ENCODE measurements at places on chromosomes 1 and 21. TPM values are rescaled to one million over a fixed set of nuclear protein-coding genes. Genes with fewer than 3 reads are reported as not detected.

ACTA1 gene
- polyA plus RNA-seq = 13.2 TPM

LIN28A gene
- polyA plus RNA-seq = 0.03 TPM

GNPAT gene
- polyA plus RNA-seq = 69.3 TPM

BRDT gene
- not detected for polyA plus RNA-seq

OR2L2 gene
- 0.52 TPM for polyA plus RNA-seq

ZNF683 gene
- polyA plus RNA-seq = 0.27 TPM

CFHR1 gene
- polyA plus RNA-seq = 0.16 TPM

FGR gene
- 4.0 TPM for polyA plus RNA-seq

SPATA45 gene
- 0.25 TPM for polyA plus RNA-seq

TMEM82 gene
- 15.6 TPM for polyA plus RNA-seq

DNA sequence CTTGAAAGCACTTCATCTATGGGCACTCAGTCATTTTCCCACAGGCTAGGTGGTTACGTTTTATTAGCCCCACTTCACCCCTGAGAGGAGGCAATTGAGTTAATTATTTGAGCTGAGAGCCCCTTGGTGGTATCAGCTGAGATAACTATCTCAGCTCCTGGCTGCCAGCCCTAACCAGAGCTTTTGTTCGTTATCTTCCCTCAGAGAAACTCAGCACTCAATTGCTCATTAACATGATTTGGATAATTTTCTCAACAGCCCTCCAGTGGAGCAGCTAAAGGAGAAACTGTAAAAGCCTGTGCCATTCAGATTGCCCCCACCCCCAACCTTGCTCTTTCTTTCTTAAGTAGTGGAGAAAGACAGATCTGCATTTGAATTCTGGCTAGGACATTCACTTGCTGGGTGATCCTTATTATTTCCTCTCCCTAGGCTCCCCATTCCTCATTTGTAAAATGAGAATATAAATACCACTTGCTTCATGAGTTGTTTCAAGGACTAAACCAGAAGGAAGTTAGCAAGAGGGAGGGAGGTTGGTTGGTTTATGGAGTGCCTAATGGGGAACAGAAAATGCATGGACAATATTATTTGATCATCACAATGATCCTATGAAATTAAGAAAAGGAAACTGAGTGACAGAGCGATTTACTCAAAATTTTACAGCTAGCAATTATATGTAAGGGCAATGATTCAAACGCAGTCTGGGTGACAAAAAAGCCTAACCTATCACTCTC, 218.7 kb upstream of the FGGY start:
- H3K27ac ChIP-seq = peak overlapping the region; percentile 15

DNA sequence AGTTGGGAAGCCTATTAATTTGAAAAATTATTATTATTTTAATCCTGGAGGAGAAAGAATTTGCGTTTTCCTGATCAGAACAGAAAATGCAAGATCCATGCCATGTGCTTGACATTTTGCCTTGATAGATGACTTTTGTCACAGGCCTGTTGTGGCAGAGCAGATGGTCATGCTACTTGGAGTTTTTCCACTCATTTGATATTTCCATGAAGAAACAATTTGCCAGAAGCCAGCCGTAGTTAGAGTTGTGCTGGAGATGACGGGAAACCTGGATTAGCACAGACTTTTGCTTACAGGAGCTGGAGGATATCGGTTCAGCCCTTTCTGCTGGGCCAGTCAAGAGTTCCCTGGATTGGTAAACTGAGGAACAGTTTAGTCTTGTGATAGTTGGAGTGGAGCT, 3.2 kb downstream of the RCAN3 start:
- H3K27ac ChIP-seq = no peak overlapping the region
- H3K4me3 ChIP-seq = no peak overlapping the region
- peaks cover 14% of the 10 kb centered on the region for H3K4me1 ChIP-seq
- peaks cover 4% of the 10 kb centered on the region for H3K27me3 ChIP-seq

- H3K27ac ChIP-seq = no peak overlapping the region
- no peaks in the 10 kb centered on the region for H3K4me1 ChIP-seq
- no peak overlapping the region for H3K4me3 ChIP-seq
- H3K36me3 ChIP-seq = no peaks in the 10 kb centered on the region
- no peak for DNase-seq
These were observed 43.0 kb downstream of the TMCC2 start for GRCh38 chr1:205270764-205271163.

GRCh38 chr1:21341517-21342078, 51.3 kb upstream of the ECE1 start:
- H3K4me3 ChIP-seq = no peak overlapping the region
- H3K4me1 ChIP-seq = peaks cover 78% of the 10 kb centered on the region
- peak overlapping the region; percentile 44 for H3K27ac ChIP-seq
- peaks cover 4% of the 10 kb centered on the region for H3K36me3 ChIP-seq
- DNase-seq = no peak
- H3K27me3 ChIP-seq = no peaks in the 10 kb centered on the region

GRCh38 chr1:9592510-9593075, 3.9 kb downstream of the TMEM201 start:
- no peak overlapping the region for H3K27ac ChIP-seq
- H3K4me3 ChIP-seq = no peak overlapping the region
- no peak for DNase-seq
- H3K36me3 ChIP-seq = peaks cover 8% of the 10 kb centered on the region
- H3K27me3 ChIP-seq = no peaks in the 10 kb centered on the region

- H3K4me3 ChIP-seq = no peak overlapping the region
- H3K27ac ChIP-seq = no peak overlapping the region
- no peaks in the 10 kb centered on the region for H3K36me3 ChIP-seq
- DNase-seq = no peak
These were observed 311.5 kb upstream of the DEPDC1 start for GRCh38 chr1:68808351-68808750.

DNA sequence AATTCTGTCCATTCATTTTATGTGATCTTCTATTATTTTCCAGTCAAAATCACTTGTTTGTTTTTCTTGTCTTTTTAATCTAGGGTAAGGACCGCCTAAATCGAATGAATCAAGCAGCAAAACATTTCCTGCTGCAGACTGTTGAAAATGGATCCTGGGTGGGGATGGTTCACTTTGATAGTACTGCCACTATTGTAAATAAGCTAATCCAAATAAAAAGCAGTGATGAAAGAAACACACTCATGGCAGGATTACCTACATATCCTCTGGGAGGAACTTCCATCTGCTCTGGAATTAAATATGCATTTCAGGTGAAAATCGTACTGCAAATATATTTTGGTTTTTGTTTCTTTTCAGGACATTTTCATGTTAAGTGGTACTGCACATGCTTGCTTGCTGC, 20.5 kb downstream of the CLCA4 start:
- no peak overlapping the region for H3K4me3 ChIP-seq
- no peak for DNase-seq
- H3K4me1 ChIP-seq = peaks cover 3% of the 10 kb centered on the region
- H3K27ac ChIP-seq = peak overlapping the region; percentile 48
- H3K36me3 ChIP-seq = no peaks in the 10 kb centered on the region

DNA sequence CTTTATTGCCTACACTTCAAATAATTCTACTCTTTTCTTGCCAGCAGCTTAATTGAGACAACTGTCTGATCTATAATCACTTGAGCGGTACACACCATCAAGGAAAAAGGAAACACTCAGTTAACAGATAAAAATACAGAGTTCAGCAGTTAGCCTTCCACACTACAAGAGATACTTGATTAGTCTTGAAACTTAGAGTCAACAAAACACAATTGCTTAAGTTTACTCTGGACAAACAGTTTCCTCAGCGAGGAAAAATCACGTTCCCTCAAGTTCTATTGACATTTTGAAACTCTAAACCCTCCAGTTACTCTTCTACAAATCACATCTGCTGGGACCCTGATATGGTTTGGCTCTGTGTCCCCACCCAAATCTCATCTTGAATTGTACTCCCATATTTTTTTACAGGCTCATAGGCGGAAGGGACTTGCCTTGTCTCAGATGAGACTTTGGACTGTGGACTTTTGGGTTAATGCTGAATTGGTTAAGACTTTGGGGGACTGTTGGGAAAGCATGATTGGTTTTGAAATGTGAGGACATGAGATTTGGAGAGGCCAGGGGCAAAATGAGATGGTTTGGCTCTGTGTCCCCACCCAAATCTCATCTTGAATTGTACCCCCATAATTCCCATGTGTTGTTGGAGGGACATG, 140.4 kb downstream of the CDC7 start:
- no peaks in the 10 kb centered on the region for H3K4me1 ChIP-seq
- no peak overlapping the region for H3K27ac ChIP-seq
- no peaks in the 10 kb centered on the region for H3K36me3 ChIP-seq
- no peak for DNase-seq
- no peak overlapping the region for H3K4me3 ChIP-seq

GRCh38 chr1:147747966-147748365, 12.4 kb downstream of the GJA5 start:
- no peaks in the 10 kb centered on the region for H3K36me3 ChIP-seq
- H3K27ac ChIP-seq = no peak overlapping the region
- DNase-seq = no peak
- no peaks in the 10 kb centered on the region for H3K27me3 ChIP-seq
- H3K4me3 ChIP-seq = no peak overlapping the region

DNA sequence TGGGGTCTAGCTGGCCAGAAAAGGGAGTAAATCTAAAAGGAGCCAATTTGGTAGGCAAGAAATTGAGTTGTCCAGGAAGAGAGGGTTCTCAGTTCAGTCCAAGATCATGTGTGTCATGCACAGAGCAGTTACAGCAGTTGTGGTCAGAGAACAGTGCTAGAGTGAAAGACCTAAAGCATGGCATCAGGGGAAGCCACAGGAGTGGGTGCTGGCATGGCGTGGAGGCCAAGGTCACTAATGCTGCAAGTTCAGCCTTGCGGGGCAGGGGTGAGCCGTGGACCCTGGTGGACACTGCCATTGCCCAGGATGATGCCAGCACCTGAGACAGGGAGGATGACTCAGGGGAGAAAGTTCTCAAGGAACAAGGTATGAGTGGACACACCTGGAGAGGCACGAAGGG, 16.6 kb upstream of the TMEM125 start:
- H3K36me3 ChIP-seq = no peaks in the 10 kb centered on the region
- H3K27ac ChIP-seq = no peak overlapping the region
- no peaks in the 10 kb centered on the region for H3K27me3 ChIP-seq
- no peak overlapping the region for H3K4me3 ChIP-seq
- H3K4me1 ChIP-seq = no peaks in the 10 kb centered on the region
- DNase-seq = no peak

GRCh38 chr21:24025101-24025500, 1582.2 kb downstream of the MRPL39 start:
- no peak overlapping the region for H3K4me3 ChIP-seq
- H3K27ac ChIP-seq = no peak overlapping the region
- H3K36me3 ChIP-seq = no peaks in the 10 kb centered on the region
- H3K4me1 ChIP-seq = no peaks in the 10 kb centered on the region
- DNase-seq = no peak

DNA sequence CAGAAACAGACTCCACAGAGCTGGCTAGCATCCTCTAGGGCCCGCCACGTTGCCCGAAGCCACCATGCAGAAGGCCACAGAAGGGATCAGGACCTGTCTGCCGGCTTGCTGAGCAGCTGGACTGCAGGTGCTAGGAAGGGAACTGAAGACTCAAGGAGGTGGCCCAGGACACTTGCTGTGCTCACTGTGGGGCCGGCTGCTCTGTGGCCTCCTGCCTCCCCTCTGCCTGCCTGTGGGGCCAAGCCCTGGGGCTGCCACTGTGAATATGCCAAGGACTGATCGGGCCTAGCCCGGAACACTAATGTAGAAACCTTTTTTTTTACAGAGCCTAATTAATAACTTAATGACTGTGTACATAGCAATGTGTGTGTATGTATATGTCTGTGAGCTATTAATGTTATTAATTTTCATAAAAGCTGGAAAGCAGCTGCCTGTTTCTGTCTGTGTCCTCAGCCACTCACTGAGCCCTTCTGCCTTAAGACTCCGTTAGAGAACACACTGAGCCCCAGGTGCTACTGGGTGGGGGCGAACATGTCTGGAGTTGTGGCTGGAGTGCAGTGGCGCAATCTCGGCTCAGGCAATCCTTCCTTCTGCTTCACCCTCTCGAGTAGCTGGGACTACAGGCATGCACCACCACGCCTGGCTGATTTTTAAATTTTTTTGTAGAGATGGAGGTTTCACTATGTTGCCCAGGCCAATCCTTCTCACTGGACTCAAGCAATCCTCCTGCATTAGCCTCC, 14.8 kb downstream of the MFSD2A start:
- H3K4me3 ChIP-seq = no peak overlapping the region
- peak overlapping the region; percentile 39 for H3K27ac ChIP-seq
- H3K36me3 ChIP-seq = peaks cover 36% of the 10 kb centered on the region
- no peak for DNase-seq
- H3K4me1 ChIP-seq = peaks cover 15% of the 10 kb centered on the region

GRCh38 chr21:33027401-33028286, 1.9 kb downstream of the OLIG2 start:
- H3K36me3 ChIP-seq = no peaks in the 10 kb centered on the region
- H3K27ac ChIP-seq = no peak overlapping the region
- no peak overlapping the region for H3K4me3 ChIP-seq
- H3K27me3 ChIP-seq = peaks cover 96% of the 10 kb centered on the region
- no peak for DNase-seq
- H3K4me1 ChIP-seq = peaks cover 6% of the 10 kb centered on the region

DNA sequence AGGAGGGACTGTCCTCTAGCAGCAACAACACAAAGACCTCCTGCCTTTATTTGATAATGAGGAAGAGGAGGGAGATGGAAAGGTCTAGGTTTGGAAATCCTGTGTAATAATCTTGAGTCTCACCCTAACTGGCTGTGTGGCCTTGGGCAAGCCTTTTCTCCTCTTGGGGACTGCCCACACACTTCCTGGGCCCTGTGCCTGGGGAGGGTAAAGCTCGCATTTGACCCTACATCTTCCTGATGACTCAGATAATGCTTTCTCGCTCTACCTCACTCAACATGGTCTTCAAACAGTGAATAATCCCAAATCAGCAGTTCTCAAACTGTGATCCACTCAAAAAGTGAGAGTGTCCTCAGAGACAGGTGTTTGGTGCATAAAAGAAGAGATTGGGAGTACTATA, 81.2 kb downstream of the VWA5B1 start:
- H3K27ac ChIP-seq = no peak overlapping the region
- no peaks in the 10 kb centered on the region for H3K36me3 ChIP-seq
- no peaks in the 10 kb centered on the region for H3K4me1 ChIP-seq
- no peak for DNase-seq
- peaks cover 77% of the 10 kb centered on the region for H3K27me3 ChIP-seq

- no peaks in the 10 kb centered on the region for H3K4me1 ChIP-seq
- no peak overlapping the region for H3K27ac ChIP-seq
These were observed 51.4 kb downstream of the MARK1 start for GRCh38 chr1:220579317-220579716.

- no peak overlapping the region for H3K27ac ChIP-seq
- DNase-seq = no peak
- no peaks in the 10 kb centered on the region for H3K36me3 ChIP-seq
- no peaks in the 10 kb centered on the region for H3K27me3 ChIP-seq
These were observed 13.6 kb downstream of the RLF start for GRCh38 chr1:40174788-40175187.

GRCh38 chr1:243680860-243681259, 169.2 kb downstream of the AKT3 start:
- H3K36me3 ChIP-seq = no peaks in the 10 kb centered on the region
- no peaks in the 10 kb centered on the region for H3K27me3 ChIP-seq
- no peak overlapping the region for H3K27ac ChIP-seq
- DNase-seq = no peak
